ENCODE measurements at places on chromosomes 16 and 17. TPM values are rescaled to one million over a fixed set of nuclear protein-coding genes. Genes with fewer than 3 reads are reported as not detected.
A peak's percentile ranks its signal among the peaks of the same experiment; 100 is the strongest.

DNA sequence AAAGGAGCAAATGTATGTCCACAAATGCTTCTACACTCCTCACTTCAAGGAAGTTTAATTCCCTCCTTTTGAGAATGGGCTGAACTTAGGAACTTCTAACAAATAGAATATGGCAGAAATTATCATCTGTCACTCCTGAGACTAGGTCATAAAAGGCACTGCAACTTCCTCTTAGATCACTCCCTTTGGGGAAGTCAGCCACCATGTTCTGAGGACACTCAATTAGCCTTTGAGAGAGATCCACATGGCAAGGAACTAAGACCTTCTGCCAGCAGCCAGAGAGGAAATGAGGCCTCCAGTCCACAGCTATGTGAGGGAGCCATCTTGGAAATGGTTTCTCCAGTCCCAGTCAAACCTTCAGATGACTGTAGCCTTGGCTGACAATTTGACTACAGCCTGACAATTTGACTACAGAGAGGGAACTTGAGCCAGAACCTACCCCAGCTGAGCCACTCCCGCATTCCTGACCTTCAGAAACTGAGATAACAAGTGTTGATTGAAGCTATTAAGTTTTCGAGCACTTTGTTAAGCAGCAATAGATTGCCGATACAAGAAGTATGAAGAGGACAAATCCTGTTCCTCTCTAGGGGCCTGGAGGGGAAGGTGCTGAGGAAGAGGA, 113.4 kb upstream of the SEC14L1 start:
- no peak for DNase-seq

- DNase-seq: no peak
Observed at GRCh38 chr16:85574672-85575475, 38.2 kb upstream of the GSE1 start.

DNA sequence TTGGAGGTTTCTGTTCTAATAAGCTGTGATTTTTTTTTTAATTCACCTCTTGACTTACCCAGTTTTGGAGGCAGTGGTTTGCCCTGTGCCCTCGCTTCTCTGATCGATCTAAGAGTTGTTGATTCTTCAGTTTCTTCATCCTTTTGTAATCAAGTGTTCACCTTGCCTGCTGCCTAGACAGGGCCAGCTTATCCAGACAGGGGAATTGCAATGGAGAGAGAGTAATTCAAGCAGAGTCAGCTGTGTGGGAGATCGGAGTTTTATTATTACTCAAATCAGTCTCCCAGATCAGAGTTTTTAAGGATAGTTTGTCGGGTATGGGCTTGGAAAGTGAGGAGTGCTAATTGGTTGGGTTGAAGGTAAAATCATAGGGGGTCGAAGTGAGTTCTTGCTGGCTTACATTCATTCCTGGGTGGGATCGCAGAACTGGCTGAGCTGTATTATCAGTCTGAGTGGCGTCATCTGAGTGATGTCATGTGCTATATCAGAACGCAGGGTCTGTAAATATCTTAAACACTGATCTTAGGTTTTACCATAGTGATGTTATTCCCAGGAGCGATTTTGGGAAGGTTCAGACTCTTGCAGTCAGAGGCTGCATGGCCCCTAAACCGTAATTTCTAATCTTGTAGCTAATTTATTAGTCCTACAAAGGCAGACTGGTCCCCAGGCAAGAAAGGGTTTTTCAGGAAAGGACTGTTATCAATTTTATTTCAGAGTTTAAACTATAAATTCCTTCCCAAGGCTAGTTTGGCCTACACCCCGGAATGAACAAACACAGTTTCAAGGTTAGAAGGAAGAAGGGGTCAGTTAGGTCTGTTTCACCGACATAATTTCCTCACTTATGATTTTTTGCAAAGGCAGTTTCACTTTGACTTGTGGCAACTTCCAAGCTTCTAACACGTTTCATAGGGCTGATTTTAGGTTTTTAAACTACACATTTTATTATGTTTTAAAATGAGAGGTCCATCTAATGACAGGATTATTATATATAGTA, 21.5 kb upstream of the KCNJ16 start:
- no peak for DNase-seq

DNA sequence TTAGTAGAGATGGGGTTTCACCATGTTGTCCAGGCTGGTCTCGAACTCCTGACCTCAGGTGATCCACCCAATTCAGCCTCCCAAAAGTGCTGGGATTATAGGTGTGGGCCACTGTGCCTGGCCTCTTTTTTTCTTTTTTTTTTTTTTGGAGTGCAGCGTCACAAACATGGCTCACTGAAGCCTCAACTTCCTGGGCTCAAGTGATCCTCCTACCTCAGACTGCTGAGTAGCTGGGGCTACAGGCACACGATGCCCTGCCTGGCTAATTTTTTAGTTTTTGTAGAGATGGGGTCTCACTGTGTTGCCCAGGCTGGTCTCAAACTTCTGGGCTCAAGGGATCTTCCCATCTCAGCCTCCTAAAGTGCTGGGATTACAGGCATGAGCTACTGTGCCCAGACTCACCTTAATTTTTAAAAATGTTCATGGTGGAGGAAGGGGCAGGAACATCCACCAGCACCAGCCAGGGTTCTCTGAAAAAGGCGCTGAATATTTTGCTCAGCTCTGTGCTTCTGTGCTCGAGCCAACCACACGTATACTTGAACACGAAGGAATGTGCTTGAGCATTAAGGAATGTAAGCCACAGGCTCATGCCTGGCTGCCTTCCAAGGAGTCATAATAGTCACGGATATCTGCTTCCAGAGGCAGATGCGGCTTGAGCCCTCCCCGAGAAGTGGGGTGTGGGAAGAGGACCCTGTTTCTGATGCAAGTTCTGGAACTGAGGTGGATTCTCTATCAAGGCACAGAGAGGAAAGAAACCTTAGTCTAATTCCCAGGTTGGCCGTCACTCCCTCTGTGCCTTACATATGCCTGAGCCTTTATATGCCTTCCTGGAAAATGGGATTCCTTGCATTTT, 65.5 kb upstream of the CREBBP start:
- no peak for DNase-seq

DNA sequence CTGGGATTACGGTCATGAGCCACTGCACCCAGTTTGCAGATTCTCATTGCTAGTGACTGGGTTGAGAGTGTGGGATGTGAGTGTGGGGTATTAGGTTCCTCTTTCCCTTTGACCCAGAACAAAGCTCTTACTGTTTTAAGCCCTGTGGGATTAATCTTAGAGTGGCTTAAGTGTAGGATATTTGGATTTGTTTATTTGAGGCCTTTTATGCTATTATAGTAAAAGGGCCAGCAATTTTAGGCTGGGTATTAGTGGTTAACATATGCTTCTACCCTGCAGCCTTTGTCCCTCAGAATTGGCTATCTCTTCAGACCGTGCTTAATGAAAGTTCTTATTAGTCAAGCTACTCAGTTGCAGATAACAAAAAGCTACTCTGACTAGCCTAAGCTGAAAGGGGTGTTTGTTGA, 3.2 kb downstream of the SGF29 start:
- no peak for DNase-seq

- DNase-seq: no peak
Observed at GRCh38 chr17:56629531-56630075, 36.1 kb downstream of the NOG start.

DNA sequence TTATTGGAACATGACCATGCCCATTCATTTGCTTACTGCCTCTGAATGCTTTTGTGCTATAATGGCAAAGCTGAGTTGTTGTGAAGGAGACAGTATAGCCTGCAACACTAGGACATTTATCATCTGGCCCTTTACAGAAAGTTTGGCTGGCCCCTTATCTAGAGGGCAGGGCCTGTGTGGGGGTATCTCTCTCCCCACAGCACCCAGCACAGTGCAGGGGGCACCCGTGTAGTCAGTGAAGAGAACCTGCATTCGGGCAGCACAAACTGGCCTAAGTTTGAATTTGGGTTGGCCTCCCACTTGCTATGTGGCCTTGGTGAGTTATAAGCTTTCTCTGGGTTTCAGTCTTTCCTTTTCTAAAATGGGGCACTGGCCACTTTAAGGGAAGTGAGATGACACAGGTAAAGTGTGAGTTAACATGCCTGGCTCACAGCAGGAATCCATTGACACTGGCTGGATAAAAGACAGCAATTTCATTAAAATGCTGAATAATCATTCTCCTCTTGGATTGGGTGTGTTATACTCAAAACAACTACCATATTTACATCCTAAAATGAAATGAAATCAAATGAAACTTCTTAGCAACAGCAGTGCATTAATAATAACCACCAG, 12.1 kb downstream of the UBE2O start:
- DNase-seq: no peak

- DNase-seq: no peak
Observed at GRCh38 chr16:1036166-1036565, 36.4 kb upstream of the SSTR5 start.

DNA sequence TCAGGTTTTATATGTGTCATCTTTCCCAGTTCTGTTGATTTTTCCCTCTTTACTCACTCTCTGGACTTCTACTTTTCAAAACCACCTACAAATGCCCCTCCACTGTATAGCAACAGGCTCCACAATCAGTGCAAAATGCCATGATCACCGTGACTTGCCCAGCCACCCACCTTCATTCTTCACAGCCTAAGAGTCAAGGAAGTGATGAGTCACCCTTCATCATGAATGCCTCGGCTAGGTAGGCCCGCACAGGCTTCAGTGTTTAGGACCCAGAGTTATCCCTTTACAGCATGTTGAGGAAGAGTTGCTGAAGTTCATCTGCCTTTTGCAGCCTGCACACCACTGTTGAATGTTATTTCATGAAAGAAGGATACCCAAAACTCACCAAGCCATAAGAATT, 158.6 kb downstream of the PMP22 start:
- DNase-seq: no peak

- DNase-seq: peak; percentile 2
Observed at GRCh38 chr16:59878479-59878878, 1144.4 kb upstream of the GOT2 start.

DNA sequence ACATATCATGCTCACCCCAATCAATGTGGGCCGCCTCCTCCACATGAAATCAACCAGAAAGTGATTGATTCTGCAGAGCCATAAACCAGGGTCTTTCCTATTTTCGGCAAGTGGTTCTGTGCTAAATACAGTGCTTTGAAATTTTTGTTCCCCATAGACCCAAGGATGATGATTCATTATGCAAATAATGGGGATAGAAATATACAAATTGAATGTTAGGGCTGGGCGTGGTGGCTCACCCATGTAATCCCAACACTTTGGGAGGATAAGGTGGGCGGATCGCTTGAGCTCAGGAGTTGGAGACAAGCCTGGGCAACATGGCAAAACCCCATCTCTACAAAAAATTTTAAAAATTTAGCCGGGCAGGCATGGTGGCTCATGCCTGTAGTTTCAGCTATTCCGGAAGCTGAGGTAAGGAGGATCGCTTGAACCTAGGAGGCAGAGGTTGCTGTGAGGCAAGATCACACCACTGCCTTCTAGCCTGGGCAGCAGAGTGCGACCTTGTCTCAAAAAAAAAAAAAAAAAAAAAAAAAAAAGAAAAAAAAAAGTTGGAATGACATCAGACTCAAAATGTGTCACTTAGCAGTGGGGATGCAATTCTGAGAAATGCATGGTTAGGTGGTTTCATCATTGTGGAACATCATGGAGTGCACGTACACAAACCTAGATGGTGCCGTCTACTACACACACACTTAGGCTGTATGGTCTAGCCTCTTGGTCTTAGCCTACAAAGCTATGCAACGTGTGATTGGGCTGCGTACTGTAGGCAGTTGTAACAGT, 581.7 kb downstream of the MAF start:
- no peak for DNase-seq

DPEP2 gene
- not detected for total RNA-seq

MC1R gene
- 8.7 TPM for total RNA-seq

TMEM98 gene
- total RNA-seq: 2.2 TPM

FZD2 gene
- 35.4 TPM for total RNA-seq

TPSD1 gene
- 0.26 TPM for total RNA-seq
